ENCODE measurements at places on chromosomes 2 and 18. TPM values are rescaled to one million over a fixed set of nuclear protein-coding genes. Genes with fewer than 3 reads are reported as not detected.

The PSMA8 gene
- not detected for total RNA-seq

The SDC1 gene
- 90.0 TPM for total RNA-seq

The CACNB4 gene
- 17.3 TPM for total RNA-seq

The ANO7 gene
- total RNA-seq, result 1.3 TPM

DNA sequence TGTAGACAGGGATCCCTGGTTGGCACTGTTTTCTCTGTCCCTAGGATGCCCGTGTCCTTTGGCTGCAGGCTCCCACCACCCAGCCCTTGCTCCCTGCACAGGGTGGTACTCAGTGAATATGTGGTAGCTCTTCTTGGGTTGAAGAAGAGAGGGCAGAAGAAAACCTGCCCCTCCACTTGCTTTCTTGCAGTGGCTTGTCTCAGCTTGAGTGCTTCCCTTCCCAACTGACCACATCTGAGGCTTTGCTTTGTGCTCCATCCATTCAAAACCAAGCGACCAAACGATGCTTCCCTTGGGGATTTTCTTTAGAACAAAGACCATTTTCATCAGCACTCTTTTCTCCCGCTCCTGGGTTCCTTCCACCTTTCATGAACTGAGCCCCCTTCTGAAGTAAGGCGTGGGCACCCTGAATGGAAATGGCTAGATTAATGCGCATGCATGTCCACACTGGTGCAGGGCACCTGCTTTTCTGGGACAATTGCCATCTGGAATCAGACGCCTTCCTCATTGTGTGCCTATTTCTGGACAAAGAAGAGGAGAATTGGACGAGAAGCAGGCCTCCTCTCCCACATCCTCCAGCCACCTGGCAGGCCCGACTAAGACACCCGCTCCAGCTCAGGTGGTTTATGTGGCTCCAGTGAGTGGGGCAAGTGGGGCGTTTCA, 59.1 kb downstream of the ARL4C start:
- no peaks in the 10 kb centered on the region for H3K36me3 ChIP-seq
- H3K27ac ChIP-seq, result no peak overlapping the region
- H3K4me3 ChIP-seq, result no peak overlapping the region
- DNase-seq, result no peak
- H3K4me1 ChIP-seq, result peaks cover 8% of the 10 kb centered on the region

GRCh38 chr2:72395096-72395495, 247.4 kb upstream of the CYP26B1 start:
- H3K4me3 ChIP-seq, result no peak overlapping the region
- H3K27ac ChIP-seq, result no peak overlapping the region
- H3K27me3 ChIP-seq, result no peaks in the 10 kb centered on the region
- no peaks in the 10 kb centered on the region for H3K36me3 ChIP-seq
- H3K4me1 ChIP-seq, result no peaks in the 10 kb centered on the region
- no peak for DNase-seq

DNA sequence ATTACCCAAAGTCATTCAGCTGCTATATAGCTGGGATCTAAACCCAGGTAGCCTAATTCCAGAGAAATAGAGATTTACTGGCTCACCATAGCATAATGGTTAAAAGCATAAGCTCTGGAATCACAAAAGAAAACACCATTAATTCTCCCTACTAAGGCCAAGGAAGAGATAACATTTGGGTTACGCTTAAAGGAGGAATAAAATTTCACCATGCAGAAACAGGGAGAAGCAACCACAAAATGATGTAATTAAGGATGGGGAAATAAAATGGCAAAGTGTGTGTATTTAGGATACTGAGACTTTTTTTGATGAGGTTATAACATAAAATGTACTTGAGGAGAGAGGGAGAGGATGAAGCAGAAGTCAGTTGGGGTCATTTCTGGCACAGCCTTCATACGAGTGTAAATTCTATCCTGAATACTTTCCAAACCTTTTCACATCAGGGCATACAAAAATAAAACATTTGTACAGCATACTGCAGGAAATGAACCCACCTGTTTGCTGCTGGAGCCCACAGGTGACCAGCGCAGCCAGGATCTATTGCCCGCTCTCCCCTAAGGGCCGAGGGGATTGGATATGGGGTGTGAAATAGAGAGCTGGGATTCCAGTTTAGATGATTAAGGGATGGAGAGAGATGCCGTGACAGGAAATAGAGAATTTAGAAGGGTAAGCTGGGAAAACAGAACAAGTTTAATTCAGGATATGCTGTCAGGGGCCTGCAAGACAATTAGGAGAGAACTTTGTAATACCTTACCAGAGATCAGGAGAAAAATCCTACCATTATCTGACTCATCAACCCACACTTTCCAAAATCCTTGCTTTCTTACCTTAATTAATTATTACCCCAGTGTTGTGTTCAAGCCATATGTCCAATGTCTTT, 43.8 kb upstream of the SERTAD2 start:
- no peaks in the 10 kb centered on the region for H3K27me3 ChIP-seq
- H3K4me1 ChIP-seq, result no peaks in the 10 kb centered on the region
- H3K36me3 ChIP-seq, result no peaks in the 10 kb centered on the region
- DNase-seq, result no peak
- H3K27ac ChIP-seq, result no peak overlapping the region

DNA sequence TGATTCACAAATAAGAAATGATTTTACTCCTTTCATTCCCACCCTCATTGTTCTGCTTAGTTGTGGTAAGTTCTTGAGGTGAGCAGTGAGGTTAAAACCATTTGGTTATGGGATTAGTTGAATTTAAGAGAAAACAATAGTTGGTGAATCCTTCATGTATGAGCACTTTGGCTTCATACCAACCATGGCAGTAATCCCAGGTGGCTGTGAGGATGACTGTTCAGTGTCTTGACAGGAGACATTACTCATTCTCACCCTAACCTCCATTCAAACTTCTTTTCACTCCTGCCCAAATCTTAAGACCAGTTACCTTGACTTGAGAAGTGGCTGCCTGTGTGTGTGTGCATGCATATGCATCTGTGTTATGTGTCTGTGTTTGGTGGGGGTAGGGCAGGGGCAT, 143.1 kb downstream of the SETBP1 start:
- H3K36me3 ChIP-seq, result no peaks in the 10 kb centered on the region
- H3K4me1 ChIP-seq, result peaks cover 27% of the 10 kb centered on the region
- no peak overlapping the region for H3K4me3 ChIP-seq
- DNase-seq, result no peak

DNA sequence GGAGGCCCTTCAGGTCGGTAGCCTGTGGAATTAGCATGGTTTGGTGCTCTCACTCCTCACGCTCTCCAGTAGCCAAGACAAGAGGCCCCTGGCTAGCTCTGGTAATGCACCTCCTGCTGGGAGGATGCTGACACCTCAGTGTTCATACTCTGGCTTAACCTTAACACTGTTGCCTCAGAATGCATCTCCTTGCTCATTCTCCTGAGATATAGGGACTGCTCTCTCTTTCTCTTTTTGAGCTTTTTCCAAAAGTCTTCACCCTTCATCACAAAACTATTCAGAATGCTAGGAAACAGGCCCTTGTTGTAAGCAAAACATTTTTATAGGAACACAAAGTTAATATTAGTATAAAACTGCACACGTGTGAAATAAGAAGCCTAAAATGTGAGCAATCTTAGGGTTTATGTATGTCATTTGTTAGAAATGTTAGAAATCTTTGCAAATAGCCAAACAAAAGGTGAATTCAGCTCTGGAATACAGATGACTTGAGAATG, 17.3 kb upstream of the IMPA2 start:
- no peaks in the 10 kb centered on the region for H3K27me3 ChIP-seq
- DNase-seq, result no peak
- no peak overlapping the region for H3K4me3 ChIP-seq
- H3K4me1 ChIP-seq, result no peaks in the 10 kb centered on the region
- H3K36me3 ChIP-seq, result no peaks in the 10 kb centered on the region
- no peak overlapping the region for H3K27ac ChIP-seq

DNA sequence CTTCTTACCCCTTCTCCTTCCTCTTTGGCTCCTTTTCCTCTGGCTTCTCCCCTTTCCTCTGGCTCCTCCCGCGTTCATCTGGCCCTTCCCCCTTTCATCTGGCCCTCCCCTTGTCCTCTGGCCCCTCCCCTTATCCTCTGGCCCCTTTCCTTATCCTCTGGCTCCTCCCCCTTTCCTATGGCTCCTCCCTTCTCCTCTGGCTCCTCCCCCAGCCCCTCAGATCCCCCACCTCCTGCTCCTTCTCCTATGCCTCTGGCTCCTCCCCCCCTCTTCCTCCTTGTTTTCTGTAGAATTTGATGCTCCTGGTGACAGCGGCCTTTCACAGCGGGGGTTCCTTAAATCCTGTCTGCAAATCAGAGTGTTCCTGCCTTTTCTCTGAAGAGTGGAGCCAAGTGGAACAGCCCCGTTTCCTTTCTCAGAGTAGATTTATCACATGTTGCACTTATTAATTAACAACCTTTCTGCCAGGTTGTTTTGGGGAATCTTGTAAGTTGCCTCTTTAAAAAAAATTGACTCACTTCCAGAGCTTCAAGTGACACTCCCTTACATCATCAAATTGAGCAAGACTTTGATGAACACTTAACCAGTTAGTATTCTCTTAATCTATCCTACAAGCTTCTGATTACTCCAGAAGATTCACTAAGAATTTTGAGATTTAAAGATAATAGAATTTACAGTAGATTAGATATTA, 27.9 kb downstream of the FABP1 start:
- DNase-seq, result no peak
- H3K4me3 ChIP-seq, result no peak overlapping the region
- no peaks in the 10 kb centered on the region for H3K36me3 ChIP-seq
- no peaks in the 10 kb centered on the region for H3K27me3 ChIP-seq
- H3K27ac ChIP-seq, result no peak overlapping the region
- no peaks in the 10 kb centered on the region for H3K4me1 ChIP-seq

DNA sequence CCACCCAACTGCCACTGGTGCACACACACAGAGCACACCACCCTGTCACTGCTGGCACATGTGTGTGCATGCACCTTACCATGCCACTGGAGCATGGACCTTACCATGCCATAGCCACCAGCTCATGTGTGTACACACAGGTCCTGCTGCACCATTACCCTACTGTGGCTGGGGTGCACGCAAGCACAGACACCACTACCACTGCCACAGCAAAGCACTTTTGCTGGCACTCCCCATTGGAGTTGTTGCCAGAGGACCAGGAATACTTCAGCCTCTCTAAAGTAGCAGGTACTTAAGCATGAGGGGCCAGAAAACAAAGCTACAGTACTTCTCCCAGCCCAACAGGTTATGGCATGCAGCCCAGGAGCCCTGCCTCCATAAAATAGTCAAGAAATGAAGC, 404.8 kb downstream of the MBD2 start:
- peak; percentile 60 for DNase-seq
- H3K36me3 ChIP-seq, result no peaks in the 10 kb centered on the region
- H3K4me3 ChIP-seq, result no peak overlapping the region
- H3K4me1 ChIP-seq, result peaks cover 10% of the 10 kb centered on the region

GRCh38 chr2:16031058-16031847, 90.9 kb downstream of the MYCN start:
- H3K27ac ChIP-seq, result no peak overlapping the region
- no peak overlapping the region for H3K4me3 ChIP-seq
- no peaks in the 10 kb centered on the region for H3K36me3 ChIP-seq
- DNase-seq, result no peak

- H3K4me3 ChIP-seq, result no peak overlapping the region
- no peaks in the 10 kb centered on the region for H3K27me3 ChIP-seq
- H3K27ac ChIP-seq, result no peak overlapping the region
- H3K4me1 ChIP-seq, result no peaks in the 10 kb centered on the region
Observed at GRCh38 chr2:27170581-27171337, 22.0 kb downstream of the TCF23 start.

- no peak overlapping the region for H3K4me3 ChIP-seq
- H3K27me3 ChIP-seq, result no peaks in the 10 kb centered on the region
Observed at GRCh38 chr18:64097497-64097896, 51.4 kb downstream of the LINC00305 start.

- H3K4me3 ChIP-seq, result no peak overlapping the region
- no peaks in the 10 kb centered on the region for H3K4me1 ChIP-seq
- no peak for DNase-seq
- no peaks in the 10 kb centered on the region for H3K36me3 ChIP-seq
- H3K27ac ChIP-seq, result no peak overlapping the region
- no peaks in the 10 kb centered on the region for H3K27me3 ChIP-seq
Observed at GRCh38 chr18:24877066-24877465, 416.6 kb downstream of the HRH4 start.

DNA sequence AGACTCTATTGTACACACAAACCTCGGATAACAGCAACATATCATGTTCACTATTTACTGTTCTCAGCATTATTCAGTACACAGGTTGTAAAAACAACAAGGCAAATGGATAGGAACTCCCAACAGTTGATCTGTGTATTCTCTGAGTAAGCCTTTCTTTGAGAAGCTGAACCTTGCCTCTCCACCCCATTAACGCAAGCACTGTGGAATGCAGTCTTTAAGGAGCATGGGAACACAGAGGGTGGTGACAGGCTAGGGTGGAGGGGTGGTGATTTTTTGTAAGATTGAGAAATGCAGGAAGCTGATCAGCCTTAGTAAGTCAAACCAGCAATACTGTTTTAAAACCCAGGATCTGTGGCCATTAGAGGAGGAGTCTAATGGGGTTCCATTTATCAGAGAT, 19.6 kb upstream of the SERPINB11 start:
- no peak overlapping the region for H3K27ac ChIP-seq
- no peaks in the 10 kb centered on the region for H3K4me1 ChIP-seq
- no peak overlapping the region for H3K4me3 ChIP-seq
- H3K27me3 ChIP-seq, result no peaks in the 10 kb centered on the region
- DNase-seq, result no peak

DNA sequence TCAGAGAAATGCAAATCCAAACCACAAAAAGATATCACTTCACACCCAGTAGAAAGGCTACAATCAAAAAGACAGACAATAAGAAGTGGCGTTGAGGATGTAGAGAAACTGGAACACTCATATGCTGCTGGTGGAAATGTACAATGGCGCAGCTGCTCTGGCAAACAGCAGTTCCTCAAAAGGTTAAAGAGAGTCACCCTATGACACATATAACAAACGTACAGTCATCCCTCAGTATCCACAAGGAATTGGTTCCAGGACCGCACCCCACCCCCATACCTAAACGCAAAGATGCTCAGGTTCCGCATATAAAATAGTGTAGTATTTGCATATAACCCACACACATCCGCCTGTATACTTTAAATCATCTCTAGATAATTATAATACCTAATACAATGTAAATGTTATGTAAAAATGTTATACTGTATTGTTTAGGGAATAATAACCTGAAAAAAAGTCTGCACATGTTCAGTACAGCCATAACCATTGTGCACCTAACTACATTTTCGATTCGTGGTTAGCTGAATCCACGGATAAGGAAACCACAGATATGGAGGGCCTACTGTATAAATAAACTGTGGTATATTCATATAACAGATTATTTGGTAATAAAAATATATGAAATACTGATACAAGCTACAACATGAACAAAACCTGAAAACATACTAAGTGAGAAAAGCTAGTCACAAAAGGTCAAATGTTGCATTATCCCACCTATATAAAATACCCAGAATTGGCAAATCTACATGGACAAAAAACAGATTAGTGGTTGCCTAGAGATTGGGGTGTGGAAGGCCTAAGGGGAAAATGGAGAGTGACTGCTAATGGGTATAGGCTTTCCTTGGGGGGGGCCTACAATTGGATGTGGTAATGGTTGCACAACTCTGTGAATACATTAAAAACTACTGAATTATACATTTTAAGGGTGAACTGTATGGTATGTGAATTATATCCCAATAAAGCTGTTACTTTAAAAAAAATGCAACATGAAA, 37.5 kb downstream of the UXS1 start:
- no peaks in the 10 kb centered on the region for H3K27me3 ChIP-seq
- no peak overlapping the region for H3K4me3 ChIP-seq
- no peak overlapping the region for H3K27ac ChIP-seq
- peaks cover 8% of the 10 kb centered on the region for H3K4me1 ChIP-seq
- H3K36me3 ChIP-seq, result no peaks in the 10 kb centered on the region
- DNase-seq, result no peak

GRCh38 chr18:3624935-3625741, 175.2 kb downstream of the TGIF1 start:
- peak overlapping the region; percentile 89 for H3K27ac ChIP-seq
- no peak overlapping the region for H3K4me3 ChIP-seq
- H3K4me1 ChIP-seq, result peaks cover 20% of the 10 kb centered on the region
- DNase-seq, result no peak
